ENCODE measurements at places on chromosomes 6 and 20.

DNA sequence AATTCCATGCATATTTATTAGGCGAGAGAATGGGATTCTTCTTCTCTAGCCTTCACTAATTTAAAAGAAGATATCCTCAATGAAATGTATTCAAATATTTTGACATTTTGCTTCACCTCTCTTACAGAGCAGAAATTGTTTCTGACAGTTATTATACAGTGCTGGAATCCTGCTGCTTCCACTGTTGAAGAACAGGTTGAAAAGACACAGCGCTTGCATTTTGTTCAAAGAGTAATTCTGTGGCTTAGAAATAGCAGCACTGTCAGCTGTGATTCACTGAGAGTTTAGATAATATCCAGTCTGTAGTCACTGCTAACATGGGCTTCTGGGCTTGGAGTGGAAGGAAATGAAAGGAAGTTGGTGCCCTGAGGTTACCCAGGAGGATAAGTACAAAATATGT is 117.1 kb upstream of the FBXL4 start:
- no peak for DNase-seq

GRCh38 chr6:155444952-155445903 is 10.4 kb downstream of the NOX3 start:
- no peak for DNase-seq

GRCh38 chr6:23563323-23563722 is 562.7 kb upstream of the NRSN1 start:
- no peak for DNase-seq

DNA sequence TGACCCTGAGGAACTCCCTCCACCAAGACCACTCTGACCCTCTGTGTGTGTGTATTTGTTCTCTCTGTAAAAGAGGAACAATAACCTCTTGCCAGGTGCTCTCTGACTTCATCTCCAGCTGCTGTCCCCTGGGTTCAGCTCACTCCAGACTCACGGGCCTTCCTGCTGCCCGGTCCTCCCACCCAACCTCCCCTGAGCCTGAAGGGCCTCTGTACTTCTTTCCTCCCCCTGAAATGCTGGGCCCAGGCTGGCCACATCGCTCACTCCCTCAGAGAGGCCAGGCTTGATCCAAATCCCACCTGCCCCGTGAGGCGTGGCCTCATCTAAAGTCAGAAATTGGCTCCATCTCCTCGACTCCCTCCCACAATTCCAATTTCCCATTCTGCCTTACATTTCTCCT is 202.4 kb downstream of the PRKN start:
- DNase-seq, result no peak

DNA sequence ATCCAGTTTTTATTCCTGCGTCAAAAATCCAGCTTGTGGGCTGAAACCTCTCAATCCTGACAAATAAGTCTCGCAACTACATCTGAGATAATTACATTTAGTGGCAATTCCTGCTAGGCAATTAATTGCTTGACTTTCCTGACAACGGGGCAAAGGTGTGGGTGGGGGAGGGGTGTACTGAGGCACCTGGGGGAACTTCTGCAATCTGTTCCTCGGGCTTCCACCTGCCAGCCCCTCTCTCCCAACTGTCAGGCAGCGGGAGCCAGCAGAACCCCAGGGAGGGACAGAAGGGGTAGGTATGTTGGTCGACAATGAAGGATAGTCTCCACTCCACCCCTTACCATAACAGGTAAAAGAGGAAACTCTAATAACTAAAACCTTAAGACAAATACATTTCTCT is 6.8 kb downstream of the C6orf52 start:
- DNase-seq, result no peak

DNA sequence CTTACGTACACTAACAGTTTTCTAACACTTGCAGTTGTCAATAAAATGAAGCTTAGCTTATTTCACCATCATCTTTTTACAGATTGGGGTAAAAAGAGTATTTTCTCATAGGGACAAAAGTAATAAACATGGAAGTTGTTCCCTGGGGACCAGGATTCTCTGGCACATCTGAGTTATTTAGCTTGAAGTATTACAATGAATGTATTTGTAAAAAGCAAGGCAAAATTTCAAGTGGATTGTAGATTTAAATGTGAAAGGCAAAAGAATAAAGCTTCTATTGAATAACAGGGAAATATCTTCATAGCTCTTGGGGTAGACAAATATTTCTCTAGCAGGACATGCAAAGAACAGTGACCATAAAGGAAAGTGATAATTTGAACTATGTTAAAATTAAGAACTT is 260.0 kb upstream of the ECI2 start:
- no peak for DNase-seq

- no peak for DNase-seq
Measured at GRCh38 chr20:15814360-15814759, 758.9 kb downstream of the KIF16B start.

DNA sequence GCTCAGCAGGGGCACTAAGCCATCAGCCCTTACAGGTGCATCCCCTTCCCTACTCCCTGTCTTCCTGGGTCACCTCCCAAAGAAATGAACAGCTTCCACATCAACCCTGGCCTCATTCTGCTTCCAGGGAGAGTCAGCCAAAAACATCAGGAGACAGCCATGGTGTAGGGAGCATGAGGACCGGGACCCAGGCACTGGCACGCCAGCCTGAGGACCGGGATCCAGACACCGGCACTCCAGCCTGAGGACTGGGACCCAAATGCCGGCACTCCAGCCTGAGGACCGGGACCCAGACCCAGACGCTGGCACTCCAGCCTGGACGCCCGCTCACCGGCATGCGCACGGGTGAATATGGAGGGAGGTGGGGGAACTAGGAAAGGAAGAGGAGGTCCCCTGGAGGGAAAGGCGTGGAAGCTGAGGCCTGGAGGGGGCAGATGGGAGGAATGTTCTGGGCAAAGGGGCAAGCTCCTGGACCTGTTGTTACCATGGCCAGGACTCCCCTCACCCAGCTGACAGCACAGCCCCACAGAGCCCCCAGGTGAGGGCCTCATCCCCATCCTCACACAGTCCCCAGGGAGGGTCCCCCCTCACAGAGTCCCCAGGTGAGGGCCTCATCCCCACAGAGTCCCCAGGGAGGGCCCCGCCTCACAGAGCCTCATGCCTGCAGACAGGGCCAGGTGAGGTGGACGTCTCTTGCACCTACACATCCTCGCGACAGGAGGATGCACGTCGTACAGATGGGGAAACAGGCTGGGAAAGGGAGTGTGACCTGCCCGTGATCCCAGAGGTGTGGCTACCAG is 26.0 kb upstream of the MRGBP start:
- no peak for DNase-seq

Measured in hepatic stellate cell (primary cell).